Frontal cortex (tissue), 4 donors: ENCODE measurements at places on chromosomes 5 and 9. TPM values are rescaled to one million over a fixed set of nuclear protein-coding genes. Genes with fewer than 3 reads are reported as not detected.

DNA sequence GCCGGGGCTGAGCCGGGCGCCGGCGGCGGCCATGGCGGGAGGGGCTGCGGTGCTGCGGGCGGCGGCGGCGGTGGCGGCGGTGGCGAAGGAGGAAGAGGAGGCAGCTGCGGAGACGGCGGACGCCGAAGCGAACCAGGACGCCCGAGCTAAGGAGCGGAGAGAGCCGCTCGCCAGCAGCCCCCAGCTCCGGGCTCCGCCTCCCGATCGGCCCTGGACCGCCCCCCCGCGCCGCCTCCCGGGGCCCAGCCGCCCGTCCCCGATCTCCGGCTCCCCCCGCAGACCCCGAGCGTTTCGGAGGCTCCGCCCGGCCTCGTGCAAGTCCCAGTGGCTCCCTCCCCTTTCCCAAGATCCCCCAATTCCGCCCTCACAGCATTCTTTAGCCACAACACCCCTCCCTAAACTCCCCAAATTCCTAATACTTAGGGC lies at the start of gene ASTN2:
Gene ASTN2, minus strand, starts transcription at position 152 of the 426 bp plus-strand sequence. Its CDS starts 119 bp downstream, at position 33.
- DNase-seq = peak; percentile 69

The RNF183 gene
- total RNA-seq = not detected

GRCh38 chr9:132447346-132447745 lies 37.3 kb downstream of the CFAP77 start:
- no peak for DNase-seq

GRCh38 chr9:135840107-135840506 lies 67.2 kb downstream of the CAMSAP1 start:
- DNase-seq = no peak

DNA sequence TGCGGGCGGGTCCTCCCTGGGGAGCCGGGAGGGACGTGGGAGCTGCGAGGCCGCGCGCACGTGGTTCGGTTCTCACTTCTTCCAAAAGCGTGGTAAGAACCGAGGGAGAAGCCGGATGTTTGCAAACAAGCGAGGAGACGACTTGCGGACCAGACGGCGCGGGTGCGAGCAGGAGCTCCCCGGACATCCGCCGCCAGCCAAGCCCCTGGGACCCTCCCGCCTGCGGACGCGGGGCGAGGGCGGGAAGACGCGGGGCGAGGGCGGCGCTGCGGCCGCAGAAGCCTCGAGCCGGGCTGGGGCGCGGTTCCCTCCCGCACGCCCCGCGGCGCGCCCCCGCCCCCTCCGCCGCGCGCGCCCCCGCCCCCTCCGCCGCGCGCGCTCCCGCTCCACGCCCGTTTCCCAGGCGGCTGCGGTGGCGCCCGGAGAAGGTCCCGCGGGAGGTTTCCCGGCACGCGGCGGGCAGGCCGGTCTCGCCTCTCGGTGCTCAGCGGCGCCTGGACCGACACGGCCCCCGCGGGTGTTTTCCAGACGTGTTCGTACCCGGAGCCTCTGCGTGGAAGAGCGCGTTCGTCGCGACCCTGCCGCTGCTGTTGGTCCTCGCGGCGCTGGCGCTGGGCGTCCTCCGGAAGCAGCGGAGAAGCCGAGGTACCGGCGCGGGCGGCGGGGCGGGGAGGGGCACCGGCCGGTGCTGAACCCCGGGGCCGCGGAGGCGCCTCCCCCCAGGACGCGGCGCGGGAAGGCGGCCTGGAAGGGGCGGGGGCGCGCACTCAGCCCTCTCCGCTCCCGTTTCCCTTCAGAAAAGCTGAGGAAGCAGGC lies 12.8 kb downstream of the BTNL9 start:
- DNase-seq = no peak

The GARIN3 gene
- not detected for total RNA-seq

GRCh38 chr5:59351076-59351794 lies 542.3 kb downstream of the PDE4D start:
- no peak for DNase-seq
